ENCODE measurements at places on chromosomes 7 and 10.

DNA sequence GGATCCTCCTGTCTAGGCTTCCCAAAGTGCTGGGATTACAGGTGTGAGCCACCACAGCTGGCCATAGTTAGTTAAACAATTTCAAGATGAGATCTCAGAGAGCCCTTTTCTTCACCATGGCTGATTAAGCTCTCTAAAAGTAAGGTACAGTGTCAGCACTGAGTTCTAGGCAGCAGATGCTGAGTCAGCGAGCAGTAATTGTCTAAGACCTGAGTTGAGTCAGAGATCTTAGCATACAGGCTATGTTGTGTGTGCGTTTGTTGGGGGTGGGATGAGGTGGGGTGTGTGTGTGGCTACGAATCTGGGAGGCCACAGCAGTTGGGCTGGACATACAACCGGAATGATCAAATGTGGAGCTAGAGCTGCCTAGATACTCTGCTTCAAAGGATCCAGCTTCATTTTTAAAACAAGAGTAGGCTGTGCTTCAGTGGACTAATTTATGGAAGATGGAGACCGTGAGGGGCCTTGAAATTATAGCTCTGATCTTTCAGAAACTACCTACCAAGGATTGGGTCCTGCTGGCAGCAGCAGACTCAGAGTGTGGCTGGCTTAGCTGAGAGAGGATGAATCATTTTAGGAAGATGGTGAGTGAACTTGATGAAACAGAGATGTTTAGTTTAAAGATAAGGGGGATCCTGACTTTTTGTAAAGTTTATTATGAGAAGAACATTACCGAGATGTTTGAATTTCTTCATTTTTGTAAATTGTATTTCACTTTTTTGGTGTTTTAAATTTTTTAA, 17.5 kb upstream of the MTPN start:
- no peak for DNase-seq

- no peak for DNase-seq
Observed at GRCh38 chr7:8592167-8592566, 158.8 kb downstream of the NXPH1 start.

GRCh38 chr7:6382817-6383216, 64.9 kb downstream of the DAGLB start:
- no peak for DNase-seq

- no peak for DNase-seq
Observed at GRCh38 chr7:115683093-115683492, 347.5 kb downstream of the TFEC start.

GRCh38 chr10:6379015-6379776, 176.5 kb downstream of the PFKFB3 start:
- no peak for DNase-seq
